ENCODE measurements at places on chromosomes 5 and 9.

DNA sequence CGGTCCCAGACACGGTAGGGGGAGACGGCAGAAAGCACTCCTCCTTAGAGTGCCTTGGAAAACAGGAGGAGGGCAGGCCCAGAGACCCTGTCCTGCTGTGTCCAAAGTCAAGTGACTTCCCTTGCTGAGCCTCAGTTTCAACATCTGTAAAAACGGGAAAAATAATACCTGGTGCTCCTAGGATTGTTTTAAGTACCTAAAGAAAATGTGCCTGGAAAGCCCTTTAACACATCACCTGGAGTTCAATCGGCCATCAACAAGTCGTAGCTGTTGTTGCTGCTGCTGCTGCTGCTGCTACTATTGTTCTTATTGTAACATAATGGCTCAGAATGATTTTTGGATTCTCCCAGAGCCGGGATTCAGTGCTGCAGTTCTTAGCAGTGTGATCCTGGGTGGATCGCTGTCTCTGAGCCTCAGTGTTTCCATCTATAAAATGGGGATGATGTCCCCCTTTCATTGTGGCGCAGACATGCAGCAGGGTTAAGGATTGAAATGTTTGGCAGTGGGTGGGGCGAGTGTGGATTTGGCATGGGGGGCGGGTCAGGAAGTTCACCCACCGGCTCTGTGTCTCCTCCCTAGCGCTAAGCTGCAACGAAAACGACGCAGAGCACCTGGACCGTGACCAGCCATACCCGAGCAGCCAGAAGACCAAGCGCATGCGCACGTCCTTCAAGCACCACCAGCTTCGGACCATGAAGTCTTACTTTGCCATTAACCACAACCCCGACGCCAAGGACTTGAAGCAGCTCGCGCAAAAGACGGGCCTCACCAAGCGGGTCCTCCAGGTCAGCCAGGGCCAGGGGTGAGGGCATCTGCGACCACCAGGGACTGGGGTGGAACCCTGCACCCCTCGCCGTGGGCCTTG is 9.2 kb downstream of the LHX2 start:
- no peak for DNase-seq

- DNase-seq, result no peak
Measured at GRCh38 chr9:14228602-14229001, 85.3 kb downstream of the NFIB start.

GRCh38 chr5:18311266-18311665 is 677.0 kb downstream of the TAF11L14 start:
- DNase-seq, result no peak

DNA sequence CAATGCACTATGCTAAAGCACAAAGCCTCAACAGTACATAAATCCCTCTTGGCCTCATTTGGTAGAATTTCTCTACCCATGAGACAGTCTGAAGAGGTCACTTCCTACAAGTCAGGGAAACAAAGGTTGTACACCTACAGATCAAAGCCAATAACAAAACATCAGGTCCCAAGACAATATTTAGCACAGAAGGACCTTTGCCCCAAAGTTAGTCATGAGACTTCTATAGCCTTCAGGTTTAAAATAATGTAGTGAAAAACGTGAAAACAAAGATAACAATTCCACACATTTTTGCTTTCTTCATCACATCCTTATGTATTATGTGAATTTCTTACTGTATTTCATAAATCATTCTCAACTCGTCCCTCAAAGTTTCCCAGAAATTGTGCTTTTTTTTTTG is 15.8 kb downstream of the AFF4 start:
- DNase-seq, result no peak

DNA sequence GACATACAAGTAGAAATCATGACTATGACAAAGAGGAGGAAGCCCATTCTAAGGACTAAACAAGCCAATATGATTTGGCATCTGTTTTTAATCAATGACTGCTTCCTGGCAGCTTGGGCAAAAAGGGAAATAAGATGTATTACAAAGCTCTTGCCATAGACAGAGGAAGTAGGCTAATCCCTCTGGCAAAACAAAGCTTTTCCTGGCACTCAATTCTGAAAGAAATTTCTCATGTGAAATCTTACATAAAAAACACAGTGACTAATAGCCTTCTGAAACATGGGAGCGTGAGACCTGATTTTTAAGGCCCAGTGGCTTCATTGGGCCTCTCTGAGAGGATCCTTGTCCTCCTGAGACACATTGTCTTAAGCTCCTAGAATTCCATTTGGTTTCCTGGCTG is 93.6 kb downstream of the COL23A1 start:
- DNase-seq, result no peak

- no peak for DNase-seq
Measured at GRCh38 chr9:91187965-91188344, 173.8 kb downstream of the AUH start.
